Inflammatory macrophage (primary cell): ENCODE measurements at places on chromosomes 7 and 10.
A peak's percentile ranks its signal among the peaks of the same experiment; 100 is the strongest.

- no peak for DNase-seq
Observed at GRCh38 chr10:55233505-55233904, 432.5 kb upstream of the PCDH15 start.

DNA sequence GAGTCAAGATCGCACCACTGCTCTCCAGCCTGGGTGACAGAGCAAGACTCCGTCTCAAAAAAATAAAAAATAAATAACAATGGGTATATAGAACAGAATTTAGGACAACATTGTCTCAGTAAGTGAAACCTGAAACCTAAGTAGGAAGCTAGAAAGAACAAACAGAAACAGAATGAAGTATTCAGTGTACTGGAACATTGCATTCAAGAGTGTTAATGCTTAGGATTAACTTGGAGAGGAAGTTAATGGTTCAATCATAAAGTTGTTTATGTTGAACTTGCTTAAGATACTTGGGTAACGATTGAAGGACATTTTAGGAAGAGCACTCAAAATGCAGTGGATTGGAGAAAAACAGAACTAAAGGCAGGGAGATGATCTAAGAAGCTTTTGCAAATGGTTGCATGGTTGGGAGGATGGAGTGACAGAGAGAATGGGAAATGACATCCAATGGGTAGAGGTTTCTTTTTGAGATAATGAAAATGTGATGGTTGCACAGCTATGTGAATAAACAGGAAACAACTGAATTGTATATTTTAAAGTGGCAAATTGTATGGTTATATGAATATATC is 233.7 kb downstream of the ADK start:
- DNase-seq, result peak; percentile 87

DNA sequence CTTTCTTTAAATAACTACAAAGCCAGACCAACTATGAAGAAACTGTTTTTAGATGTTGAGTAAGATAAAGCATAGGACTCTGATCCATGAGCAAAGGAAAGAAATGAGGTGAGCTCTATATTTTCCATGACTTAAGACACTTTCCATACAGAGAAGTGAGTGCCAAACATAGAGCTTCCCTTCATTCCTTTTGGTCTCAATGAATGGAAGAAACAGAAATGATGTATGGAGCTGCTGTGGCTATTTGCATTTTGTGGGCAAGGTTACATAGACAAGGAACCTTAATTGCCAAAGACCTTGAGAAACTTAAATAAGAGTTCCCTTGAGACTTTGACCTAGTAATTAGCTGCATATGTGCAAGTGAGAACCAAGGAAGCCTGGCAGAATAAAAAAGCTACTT is 1152.2 kb downstream of the XPNPEP1 start:
- no peak for DNase-seq

GRCh38 chr7:19001854-19002253 is 115.6 kb downstream of the TWIST1 start:
- no peak for DNase-seq

DNA sequence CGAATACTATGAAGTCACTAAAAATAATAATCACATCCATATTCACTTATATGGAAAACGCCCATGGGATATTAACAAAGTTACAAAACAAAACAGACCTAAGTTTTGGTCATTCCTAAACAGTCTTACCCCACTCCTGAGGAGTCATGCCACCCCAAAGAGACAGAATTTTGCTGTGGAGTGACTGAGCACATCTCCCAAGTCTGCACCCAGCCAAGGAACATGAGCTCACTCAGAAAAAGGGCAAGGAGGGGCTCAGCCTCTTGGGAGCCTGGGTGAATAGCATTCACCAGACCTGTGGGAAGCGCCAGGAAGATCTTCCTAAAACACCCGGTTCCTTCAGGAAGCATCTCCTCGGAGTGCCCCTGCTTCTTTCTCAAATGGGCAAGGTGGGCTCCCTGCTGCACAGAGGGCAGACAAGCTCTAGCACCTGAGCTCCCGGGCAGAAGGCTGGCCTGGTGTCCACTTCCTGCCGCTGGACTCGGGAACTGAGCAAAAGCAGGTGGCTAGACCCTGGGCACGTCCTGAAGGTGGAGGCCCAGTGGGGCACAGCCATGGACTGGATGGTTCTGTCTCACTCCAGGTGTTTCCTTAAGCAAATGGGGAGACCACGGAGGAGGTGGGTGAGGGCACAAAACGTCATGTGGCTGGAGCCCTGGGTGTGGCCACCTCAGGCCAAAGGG is 31.0 kb downstream of the TNS3 start:
- no peak for DNase-seq

DNA sequence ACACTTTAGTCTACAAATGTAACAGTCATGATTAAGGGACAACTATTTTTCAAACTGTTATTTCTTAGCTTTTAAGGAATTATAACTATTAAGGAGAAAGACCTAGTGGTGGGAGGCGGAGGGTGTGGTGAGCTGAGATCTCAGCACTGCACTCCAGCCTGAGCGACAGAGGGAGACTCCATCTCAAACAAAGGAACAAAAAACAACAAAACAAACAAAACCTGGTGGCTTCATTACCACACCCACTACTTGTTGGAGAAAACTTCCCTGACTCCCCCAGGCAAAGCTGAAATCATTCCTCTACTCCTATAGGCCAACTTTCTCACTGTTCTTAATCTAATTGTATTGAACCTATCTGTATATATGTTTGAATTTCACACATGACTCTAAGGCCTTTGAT is 3.2 kb downstream of the POLR1F start:
- DNase-seq, result no peak

DNA sequence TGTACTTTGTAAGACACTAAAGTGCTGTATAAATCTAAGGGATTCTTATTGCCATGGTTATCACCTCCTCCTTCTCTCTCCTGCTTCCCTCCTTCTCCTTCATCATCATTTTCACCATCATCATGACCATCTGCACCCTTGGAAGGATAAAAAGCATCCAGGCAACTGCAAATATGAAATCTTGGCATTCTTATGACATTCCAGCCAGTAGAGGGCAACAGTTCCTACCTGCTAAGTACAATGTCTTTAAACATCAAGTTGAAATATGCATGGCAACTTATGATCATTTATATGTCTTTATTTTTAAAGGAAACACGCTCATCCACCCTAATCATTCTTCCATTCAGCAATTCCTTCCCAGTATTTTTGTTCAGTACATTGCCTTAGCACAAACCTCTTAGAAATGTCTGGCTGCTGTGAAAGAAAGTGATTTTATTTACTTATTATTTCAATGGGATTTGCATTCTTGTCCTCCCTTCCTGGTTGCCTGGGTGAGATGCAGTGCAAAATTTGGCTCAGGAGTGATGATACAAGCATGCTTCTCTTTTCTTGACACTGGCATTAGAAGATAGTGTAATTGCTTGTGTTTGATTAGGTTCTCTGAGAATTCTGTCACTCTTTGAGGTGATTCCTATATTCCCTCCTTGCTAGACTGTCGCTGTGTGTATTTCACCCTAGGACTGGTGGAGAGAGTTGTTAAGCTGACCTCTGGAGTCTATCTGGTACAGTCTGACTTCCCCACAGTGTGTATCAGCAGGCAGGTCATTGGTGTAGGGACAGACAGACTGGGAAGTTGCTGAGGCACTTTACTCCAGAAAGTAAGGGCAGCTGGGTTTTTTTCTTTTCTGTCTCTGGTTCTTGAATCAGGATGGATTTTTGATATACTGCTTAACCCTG is 188.5 kb upstream of the BMPER start:
- no peak for DNase-seq

DNA sequence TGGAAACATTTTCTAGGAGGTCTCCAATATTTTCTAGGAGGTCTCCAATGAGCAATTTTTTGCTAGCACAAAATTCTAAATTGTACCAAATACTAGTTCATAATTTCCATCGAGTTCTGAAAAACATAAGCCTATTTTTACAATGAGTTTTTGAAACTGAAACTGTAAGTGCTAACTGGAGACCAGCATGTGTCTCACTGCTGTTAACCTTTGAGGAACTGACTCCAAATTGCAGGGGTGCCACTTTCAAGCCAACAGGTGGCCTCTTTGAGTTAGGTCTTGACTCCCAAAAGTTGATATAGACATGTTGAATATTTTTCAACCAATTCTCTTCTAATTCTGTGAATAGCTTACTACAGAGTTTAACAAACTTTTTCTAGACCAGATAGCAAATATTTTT is 58.8 kb downstream of the CAV1 start:
- DNase-seq, result no peak

DNA sequence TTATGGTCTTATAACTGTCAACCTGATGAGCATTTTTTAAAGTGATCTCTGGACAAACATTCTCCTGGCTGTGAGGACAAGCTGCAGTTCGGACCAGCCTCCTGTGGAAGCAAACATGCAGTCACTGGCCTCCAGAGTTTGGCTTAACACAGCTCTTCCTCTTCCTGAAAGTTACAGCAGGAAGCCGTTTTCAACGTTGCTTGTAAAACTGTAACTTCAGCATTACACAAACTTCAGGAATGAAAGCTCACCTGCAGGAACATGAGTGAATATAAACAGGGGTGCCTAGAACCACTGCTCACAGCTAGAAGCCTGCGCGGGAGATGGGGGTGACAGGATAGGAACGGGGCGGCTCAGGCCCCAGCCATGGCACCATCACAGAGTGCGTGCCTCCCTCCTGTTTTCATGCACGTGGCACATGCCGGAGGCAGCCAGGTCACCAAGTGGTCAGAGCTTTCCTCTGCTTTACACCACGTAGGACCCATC is 292.9 kb upstream of the PITRM1 start:
- peak; percentile 56 for DNase-seq

DNA sequence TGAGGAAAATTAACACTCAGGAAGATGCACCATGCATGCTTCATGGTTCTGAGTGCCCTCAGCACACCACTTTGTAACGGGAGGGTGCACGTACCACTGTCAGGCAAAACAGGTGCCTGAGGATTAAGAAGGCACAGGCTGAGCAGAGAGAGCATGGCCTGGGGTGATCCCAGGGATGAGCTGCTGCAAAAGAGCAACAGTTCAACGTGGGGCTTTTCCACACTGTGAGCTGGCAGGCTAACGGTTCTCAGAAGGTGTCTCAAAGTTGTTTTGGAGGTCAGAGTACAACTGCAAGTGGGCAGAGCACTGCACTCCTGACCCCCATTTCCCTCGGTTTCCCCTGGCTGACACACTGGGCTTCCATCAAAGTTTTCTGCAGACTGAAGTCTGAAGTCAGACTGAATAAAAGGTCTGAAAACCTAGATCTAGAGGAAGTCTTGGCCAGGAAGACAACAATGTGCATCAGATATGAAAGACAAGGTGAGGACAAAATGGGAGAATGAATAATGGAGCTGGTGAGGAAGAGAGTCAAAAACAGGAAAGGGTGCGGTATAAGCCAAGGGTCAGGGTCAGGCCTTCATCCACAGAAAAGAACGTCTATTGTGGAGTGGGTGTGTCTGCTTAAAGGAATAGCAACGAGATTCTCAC is 20.5 kb downstream of the ZNF438 start:
- DNase-seq, result no peak
